ENCODE measurements at places on chromosomes 2 and 18. TPM values are rescaled to one million over a fixed set of nuclear protein-coding genes. Genes with fewer than 3 reads are reported as not detected.

Gene EFHD1
- 1.9 TPM for total RNA-seq

DNA sequence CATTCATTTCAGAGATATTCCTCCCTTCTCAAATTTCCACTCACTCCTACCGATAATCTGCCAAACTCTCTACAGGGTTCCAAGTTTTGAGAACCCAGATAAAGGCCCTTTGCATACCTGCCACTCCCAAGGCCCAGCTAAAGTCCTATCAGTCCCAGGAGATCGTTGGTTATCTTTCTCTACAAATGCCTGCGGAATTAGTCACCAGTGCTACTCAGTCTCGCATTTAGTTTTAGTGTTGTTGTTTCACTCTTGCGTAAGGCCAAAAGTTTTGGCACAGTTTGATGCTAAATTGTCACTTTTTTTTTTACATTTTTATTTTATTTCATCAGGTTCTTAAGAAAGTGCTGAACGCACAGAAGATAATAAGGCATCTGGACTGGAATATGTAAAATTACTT is 29.2 kb upstream of the SETBP1 start:
- no peak for DNase-seq

DNA sequence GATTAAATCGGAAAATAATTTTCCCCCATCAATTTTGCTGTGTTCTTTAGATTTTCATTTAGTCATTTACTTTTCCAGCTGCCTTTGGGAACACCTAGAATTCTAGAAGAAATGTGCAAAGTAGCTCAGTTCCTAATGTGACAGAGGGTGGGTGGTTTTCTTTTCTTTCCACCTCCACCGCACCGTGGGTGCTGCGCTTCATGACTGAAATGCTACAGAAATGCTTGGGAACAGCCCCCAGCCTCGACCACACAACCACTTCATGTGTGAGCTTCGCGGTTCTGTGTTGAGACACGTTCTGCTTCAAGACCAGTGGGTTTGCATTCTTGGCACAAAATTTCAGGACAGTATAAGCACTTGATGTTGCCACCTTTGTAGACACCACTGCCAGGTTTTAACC is 30.9 kb downstream of the E2F6 start:
- no peak for DNase-seq

- DNase-seq = no peak
These were observed 210.6 kb upstream of the AGAP1 start for GRCh38 chr2:235283246-235283645.

- no peak for DNase-seq
These were observed 73.6 kb downstream of the NPAS2 start for GRCh38 chr2:100893392-100894104.

All from glomerular endothelial cell (primary cell).